Omental fat pad (tissue), 4 donors: ENCODE measurements at places on chromosomes 3 and 15.

GRCh38 chr3:16350597-16351318 lies 85.7 kb downstream of the OXNAD1 start:
- DNase-seq, result no peak

GRCh38 chr3:4703054-4703480 lies 209.9 kb downstream of the ITPR1 start:
- DNase-seq, result no peak

DNA sequence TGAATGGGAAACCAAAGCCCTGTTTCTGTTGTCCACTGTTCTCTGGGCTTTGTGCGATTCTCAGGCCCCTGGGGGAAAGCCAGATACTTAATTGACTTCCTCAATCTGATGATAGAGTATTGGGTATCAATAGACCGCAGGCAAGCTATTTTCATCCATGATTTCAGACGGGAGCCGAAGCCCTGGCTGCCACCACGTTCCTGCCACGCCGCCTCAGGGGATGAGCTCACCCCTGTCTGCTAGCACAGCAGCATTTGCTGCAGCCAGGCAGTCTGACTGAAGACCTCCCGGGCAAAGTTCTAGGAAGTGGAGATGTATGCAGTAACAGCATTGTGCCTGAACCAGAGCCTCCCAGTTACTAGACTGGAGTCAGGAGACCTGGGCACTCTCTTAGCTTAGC lies 69.8 kb downstream of the ISG20 start:
- DNase-seq, result no peak

- no peak for DNase-seq
Measured at GRCh38 chr15:35827911-35828310, 281.9 kb upstream of the DPH6 start.

DNA sequence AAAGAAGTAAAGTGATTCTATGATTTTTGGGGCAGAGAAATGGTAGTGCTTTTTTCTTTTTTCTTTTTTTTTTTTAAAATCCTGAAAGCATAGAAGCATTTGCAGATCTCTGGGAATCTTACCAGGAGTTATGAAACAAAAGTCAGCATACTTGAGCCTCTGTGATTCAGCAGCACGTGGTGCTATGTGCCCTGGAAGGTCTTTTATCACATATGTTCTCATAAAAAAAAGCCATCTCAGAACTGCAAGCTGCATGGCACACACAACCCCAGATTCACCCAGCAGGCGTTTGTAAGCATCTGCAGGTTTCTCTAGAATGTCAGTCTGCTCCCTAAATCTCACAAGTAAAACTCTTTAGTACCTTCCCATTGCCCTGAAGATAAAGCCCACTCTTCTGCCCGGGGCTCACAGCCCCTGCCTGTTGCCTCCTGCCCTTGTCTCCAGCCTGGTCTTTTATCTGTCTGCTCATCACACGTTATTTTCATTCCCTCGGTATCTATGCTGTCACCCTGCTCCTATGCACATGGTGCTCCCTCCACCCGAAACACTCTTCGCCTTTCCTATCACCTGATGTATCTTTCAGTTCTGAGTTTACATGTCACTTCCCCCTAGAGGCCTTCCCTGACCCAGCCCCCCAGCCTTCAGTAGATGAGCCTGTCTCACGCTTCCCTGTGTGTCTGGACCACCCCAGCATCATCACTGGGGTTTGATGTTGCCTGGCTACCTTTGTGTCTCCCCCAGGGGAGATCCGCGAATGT lies 72.4 kb downstream of the CHDH start:
- DNase-seq, result peak; percentile 32

GRCh38 chr3:168213920-168214319 lies 118.2 kb upstream of the GOLIM4 start:
- DNase-seq, result no peak

DNA sequence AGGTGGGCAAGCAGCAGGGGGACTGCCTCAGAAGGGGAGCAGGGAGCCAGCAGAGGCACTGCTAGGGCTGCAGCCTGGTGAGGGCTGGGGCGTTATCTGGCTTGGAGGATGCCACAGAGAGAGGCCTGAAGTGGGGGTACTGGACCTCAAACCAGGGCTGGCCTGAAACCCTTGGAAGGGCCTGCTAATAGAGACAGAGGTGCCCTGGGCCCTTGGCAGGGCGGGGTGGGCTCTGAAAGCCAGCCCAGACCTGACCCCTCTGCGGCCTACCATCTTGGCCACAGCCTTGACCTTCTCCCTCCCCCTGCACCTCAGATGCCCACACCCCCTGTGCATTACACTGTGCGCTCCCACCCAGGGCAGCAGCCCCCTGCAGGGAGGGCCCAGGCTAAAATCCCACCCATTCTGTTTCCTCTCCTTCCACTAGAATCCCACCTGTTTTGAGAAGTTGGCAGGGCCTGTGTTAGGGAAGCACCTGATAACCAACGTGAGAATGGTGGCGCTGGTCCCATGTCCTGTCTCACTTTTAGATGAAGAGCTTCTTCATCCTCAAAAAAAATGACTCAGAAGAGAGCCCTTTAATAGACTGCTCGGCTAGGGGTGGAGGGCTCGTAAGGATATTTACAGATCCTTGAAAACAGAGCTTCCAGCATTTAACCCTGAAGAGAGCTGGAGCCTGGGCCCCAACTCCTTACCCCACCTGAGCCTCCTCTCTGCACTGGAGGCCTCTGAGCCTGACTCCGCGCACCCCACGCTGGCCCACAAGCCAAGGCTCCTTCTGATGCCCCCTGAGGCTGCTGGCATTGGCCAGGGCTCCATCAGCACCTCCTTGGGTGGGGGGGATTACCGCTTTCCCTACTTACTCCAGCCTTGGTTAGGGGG lies 29.8 kb downstream of the LOXL1 start:
- no peak for DNase-seq

GRCh38 chr15:75455982-75456531 lies 4.6 kb upstream of the SIN3A start:
- no peak for DNase-seq

- DNase-seq, result no peak
Measured at GRCh38 chr15:26665957-26666791, 106.7 kb downstream of the GABRB3 start.

DNA sequence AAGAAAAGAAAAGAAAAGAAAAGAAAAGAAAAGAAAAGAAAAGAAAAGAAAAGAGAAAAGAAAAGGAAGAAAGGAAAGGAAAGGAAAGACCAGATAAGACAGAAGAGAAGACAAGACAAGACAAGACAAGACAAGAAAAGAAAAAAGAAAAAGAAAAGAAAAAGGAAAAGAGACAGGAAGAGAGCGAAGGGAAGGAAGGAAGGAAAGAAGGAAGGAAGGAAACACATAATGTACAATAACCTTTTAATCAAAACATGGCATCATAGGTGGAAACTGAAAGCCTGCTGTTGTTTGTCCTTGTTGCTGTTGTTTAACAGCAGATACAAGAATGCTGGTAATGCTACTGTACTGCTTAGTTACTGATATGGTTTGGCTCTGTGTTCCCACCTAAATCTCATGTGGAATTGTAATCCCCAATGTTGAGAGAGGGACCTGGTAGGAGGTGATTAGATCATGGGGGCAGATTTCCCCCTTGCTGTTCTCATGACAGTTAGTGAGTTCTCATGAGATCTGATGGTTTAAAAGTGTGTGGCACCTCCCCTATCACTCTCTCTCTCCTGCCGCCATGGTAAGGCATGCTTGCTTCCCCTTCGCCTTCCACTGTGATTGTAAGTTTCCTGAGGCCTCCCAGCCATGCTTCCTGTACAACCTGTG lies 67.3 kb downstream of the MCF2L2 start:
- DNase-seq, result no peak
